ENCODE measurements at places on chromosomes 2 and 18.

DNA sequence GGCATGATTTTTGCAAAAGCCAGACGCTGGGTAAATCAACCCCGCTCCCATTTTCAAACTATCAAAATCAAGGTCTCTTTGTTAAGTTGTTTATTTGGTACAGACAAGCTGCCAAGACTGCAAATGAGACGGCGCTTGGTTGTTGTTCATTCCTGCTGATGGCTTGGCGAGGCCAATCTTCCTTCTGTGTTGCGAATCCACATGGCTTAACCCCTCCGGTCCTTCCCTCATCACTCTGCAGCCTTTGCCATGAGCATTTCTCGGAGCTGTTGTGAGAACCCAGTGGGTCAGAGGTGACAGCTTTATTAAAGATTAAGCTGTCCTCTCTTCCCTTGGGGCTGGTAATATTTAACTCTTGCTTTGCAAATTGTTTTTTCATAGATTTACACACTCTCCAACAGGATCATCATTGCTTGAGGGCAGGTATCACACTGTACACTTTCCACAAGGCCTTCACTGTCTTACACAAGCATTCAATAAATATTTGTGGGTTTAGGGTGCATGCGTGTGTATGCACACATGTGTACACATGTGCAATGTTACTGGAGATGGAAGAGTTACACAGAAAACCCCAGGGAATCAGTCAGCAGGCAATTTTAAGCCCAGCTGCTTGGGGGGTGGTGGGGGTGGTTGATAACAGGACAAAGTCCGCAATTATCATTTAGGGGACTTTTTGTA is 27.8 kb upstream of the KCNF1 start:
- no peak for DNase-seq

DNA sequence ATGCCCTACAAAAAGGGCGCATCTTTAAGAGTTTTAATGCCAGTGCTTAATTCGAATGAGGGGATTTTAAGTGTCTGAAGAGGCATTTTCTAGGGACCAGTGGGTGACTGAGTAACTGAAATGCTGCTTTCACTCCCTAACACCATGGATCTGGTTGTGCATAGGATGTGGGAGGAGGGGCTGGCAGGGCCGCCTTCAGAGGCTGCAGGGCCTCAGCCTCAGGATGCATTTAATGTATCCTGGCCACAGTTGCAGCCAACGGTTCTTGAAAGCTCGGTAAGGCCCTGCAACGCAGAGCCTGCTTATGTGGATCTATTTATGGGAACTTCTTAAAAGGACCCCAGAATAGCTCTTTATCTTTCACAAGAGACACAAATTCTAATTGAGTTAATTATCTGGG is 25.8 kb upstream of the IL18RAP start:
- no peak for DNase-seq

DNA sequence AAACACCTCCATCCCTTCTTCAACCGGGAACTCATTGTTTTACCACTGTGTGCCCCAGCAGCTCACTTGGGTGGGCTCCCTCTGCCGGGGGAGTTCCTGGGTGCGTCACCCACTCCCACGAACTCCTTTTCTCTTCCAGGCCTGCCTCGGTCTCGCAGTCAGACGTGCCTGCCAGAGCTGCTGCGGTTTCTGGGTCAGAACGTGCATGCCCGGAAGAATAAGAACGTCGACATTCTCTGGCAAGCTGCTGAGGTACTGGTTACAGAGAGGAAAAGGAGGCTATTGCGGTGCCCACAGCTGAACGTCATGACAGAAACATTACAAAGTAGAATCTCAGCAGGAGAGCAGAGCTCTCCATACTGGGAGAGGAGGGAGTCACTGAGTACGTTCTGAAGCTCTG is 35.6 kb downstream of the COA5 start:
- DNase-seq, result no peak

DNA sequence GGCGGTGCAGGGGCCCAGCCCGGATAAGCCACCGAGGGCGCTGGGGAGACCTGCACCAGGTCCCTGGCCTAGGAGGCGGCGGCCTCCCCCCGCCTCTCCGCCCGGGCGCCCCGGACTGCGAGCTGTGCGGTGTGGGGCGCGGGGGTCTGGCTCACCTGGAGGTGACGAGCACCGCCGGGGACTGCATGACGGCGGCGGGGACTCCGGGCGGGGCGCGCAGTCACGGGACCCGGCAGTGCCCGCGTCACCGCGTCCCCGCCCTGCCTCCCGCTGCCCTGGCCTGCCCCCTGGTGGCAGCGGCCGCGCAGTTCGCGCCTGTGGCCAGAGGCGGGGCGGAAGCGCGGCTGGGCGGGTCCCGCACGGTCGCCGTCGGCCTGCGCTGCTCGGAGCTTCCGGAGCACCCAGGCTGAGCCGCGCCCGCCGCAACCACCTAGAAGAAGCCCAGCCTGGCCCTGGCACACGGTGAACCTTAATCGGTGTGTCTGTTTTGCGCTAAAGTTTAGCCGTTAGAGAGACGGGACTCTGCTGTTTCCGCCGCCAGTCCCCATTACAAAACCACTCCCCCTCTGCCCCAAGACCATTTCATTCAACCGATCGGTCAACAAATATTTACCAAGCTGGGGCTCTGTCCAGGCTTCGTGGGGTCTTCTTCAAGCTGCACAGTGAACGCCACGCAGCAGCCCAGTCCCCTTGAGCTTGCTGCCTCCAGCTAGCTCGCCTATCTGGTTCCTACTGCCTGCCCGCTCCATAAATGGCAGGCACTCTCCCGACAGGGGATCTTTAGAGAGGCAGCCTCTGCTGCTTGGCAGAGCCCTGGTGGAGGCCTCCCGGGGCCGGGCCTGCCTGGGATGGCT is at the start of gene HS1BP3:
Gene HS1BP3, minus strand, starts transcription at position 222 of the 854 bp plus-strand sequence. Its CDS starts 35 bp downstream, at position 187.
- DNase-seq, result peak; percentile 82

DNA sequence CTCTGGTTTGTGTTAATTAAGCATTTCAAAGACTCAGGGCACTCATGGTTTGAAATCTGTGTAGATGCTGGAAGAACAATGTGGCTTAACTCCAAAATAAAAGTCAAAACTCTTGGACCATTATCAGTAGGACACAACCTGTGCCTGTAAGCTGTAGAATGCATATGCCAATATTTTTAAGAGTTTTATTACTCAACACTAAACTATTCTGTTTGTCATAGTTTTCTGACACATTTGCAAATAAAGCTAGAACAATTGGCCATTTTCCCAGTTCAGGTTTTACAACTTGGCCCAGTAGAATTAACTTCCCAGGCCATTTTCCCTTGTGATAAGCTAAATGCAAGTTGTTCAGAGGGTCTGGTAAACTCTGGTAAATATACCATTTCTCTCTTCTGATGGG is 713.1 kb downstream of the CBLN2 start:
- DNase-seq, result no peak

GRCh38 chr18:22349317-22349898 is 68.3 kb downstream of the CTAGE1 start:
- no peak for DNase-seq

DNA sequence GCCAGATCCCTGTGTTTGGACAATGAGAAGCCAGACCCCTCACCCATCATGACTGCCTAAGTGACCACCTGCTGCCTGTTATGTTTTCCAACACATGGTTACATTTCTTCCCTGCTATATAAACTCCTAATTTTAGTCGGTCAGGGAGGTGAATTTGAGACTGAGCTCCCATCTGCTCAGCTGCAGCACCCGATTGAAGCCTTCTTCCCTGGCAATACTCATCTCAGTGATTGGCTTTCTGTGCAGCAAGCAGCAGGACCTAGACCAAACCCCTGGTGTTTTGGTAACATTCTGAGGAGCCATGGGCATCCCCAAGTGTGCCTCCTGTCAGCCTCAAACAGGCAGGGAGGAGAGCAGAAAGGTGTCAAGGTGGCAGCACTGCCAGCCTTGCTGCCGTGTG is 141.2 kb downstream of the CD8B2 start:
- DNase-seq, result no peak

DNA sequence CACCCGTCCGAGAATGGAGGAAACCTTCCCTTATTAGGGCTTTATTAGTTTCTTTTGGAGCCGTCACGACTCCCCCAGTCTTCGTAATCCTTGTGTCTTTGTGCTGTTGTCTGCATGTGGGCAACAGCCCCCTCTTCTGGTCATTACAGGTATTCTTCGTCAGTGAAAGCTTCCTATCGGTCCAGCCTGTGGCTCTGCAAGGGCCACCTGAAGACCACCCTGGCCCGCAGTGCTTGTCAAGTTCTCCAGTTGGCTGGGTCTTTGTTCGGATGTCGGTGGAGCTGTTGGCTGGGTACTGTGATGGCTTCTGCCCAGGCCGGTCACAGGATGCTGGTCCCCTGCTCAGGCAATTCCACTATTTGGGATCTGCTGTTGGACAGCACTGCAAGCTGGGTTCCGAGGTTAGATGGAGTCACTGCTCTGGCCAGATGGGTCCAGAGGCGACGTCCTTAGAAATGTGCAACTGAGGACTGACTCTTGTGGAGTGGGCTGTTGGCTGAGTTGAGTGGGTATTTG is 19.2 kb downstream of the E2F6 start:
- DNase-seq, result no peak

GRCh38 chr18:8967573-8967972 is 134.9 kb upstream of the NDUFV2 start:
- no peak for DNase-seq

GRCh38 chr2:198004921-198005829 is 200.8 kb downstream of the PLCL1 start:
- DNase-seq, result peak; percentile 27

GRCh38 chr2:168210895-168211570 is 36.4 kb downstream of the STK39 start:
- no peak for DNase-seq

DNA sequence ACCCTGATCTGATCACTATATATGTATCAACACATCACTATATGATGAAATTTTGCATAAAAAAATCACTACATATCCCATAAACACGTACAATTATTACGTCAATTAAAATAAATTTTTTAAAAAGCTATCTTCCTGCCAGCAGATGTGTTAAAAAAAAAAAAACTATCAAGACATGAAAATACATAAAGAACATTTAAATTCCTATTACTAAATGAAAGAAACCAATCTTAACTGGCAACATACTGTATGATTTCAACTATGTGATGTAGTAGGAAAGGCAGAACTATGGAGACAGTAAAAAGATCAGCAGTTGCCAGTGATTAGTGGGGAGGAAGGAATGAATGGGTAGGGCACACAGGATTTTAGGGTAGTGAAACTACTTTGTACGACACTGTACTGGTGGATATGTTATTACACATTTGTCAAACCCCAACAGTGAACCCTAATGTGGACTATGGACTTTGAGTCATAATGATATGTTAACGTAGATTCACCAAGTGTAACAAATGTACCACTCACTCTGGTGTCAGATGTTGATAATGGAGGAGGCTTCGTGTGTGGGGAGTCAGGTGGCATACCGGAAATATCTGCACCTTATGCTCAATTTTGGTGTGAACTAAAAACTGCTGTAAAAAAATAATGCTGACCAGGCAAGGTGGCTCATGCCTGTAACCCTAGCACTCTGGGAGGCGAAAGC is 27.4 kb downstream of the USP34 start:
- no peak for DNase-seq

GRCh38 chr2:83894976-83895375 is 564.1 kb downstream of the SUCLG1 start:
- no peak for DNase-seq

DNA sequence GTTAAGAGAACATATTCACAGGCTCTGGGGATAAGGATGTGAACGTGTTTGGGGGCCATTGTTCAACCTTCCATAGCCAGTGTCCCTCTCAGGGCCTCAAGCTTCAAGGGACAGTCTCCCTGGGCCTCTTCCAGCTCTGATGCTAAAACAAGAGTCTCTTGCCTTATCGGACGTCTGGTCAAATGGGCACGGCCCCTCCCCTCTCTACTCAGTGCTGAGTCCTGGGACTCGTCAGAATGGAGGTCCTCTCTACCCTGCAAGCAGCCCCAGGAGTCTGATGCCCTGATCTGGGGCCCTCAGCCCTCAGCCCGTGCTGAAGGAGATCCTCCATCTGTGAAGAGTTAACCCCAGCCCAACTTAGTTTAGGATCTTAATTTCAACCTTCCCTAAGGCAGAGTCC is 198.2 kb downstream of the ZFP36L2 start:
- DNase-seq, result no peak

GRCh38 chr2:241139531-241140444 is 9.5 kb downstream of the PASK start:
- no peak for DNase-seq

DNA sequence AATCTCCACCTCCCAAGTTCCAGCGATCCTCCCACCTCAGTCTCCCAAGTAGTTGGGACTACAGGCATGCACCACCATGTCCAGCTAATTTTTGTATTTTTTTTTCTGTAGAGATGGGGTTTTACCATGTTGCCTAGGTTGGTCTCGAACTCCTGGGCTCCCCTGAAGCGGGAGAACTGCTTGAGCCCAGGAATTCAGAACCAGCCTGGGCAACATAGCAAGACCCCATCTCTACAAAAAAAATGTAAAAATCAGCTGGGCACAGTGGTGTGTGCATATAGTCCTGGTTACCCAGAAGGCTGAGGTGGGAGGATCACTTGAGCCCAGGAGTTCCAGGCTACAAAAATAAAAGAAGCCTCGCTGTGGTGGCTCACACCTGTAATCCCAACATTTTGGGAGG is 12.0 kb upstream of the ZNF532 start:
- DNase-seq, result no peak

DNA sequence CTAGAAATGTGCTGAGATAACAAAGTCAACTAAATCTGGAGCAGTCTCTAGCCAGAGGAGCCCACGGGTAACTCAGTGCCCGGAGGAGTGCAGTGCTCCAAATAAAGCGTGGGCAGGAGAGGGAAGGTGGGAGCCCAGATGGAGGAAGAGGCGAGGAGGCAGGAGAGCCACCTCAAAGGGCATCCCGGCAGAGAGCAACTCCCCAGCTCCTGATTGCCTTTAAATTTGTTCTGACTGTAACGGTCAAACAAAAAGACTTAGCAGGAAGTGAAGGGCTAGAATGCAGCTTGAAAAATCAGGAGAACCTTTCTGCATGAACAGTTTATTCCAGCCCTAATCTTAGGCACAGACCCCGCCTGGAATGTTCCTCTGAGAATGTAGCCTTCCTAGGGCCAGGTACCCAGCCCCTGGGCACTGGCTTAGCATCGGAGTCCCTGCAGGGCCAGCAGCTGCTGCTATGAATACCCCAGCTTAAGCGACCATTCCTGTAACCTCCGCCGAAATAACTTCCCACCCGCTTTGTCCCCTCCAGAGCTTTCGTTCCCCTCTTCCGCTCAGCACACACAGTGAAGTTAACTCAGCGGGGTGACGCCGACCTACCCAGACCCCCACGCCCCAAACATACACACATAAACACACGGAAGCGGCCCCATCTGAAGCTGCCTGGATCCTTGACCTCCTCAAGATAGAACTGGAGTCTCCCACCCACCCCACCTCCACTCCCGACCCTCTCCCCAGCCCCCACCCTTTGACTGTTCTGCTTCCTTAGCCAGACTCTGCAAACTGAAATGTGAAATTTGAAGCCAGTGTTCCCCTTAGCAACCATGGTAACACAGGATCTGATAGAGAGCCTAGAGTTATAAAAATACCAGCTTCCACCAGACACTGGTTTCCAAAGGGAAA is 123.2 kb downstream of the SMAD7 start:
- DNase-seq, result no peak

DNA sequence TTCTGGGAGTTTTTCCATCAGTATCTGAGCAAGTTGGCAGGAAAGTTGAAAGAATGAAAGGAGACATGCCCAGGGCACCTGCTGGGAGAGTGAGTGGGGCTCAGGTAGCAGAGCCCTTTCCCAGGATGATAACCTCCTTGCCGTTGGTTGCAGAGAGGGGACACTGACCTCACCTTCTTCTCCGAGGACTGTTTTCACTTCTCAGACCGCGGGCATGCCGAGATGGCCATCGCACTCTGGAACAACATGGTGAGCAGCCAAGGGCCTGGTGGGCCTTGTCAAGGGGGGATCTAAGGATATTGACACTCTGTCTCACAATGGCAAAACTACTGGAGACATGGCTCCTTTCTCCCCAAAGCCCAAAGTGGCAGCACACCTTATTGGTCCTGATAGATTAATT is 118.8 kb upstream of the PPP1CB start:
- no peak for DNase-seq

GRCh38 chr2:179272406-179273192 is 8.0 kb upstream of the SESTD1 start:
- DNase-seq, result no peak

Measured in stimulated activated CD4-positive, alpha-beta T cell treated with anti-CD3 and anti-CD28 coated beads, Interleukin-15, amount 100 ng/mL, for 48 hours (primary cell).